ENCODE measurements at places on chromosomes 12 and 14. TPM values are rescaled to one million over a fixed set of nuclear protein-coding genes. Genes with fewer than 3 reads are reported as not detected.

The KRT1 gene
- 3.3 TPM for polyA plus RNA-seq

The TAS2R31 gene
- 0.58 TPM for polyA plus RNA-seq

The CPNE6 gene
- polyA plus RNA-seq, result not detected

The USP44 gene
- 1.7 TPM for polyA plus RNA-seq

The FNTB gene
- polyA plus RNA-seq, result 7.5 TPM

The PARPBP gene
- polyA plus RNA-seq, result 3.3 TPM

The KRT85 gene
- not detected for polyA plus RNA-seq

The DACT1 gene
- 0.07 TPM for polyA plus RNA-seq

The DCP1B gene
- polyA plus RNA-seq, result 29.0 TPM

The P2RX2 gene
- not detected for polyA plus RNA-seq

The AMDHD1 gene
- polyA plus RNA-seq, result not detected

The SLC5A8 gene
- polyA plus RNA-seq, result not detected

The PLA2G1B gene
- polyA plus RNA-seq, result not detected

The RNASE4 gene
- 3.5 TPM for polyA plus RNA-seq

The USP15 gene
- polyA plus RNA-seq, result 213 TPM

The CAPZA3 gene
- not detected for polyA plus RNA-seq

The CDH24 gene
- 0.17 TPM for polyA plus RNA-seq

The DDN gene
- polyA plus RNA-seq, result not detected

The LHX5 gene
- polyA plus RNA-seq, result not detected

The EIF2S3B gene
- 0.20 TPM for polyA plus RNA-seq

The A2ML1 gene
- polyA plus RNA-seq, result not detected

The TAS2R30 gene
- polyA plus RNA-seq, result not detected

The B4GALNT1 gene
- polyA plus RNA-seq, result not detected

The CD69 gene
- polyA plus RNA-seq, result 252 TPM

The WNT1 gene
- polyA plus RNA-seq, result 0.39 TPM

The KRT83 gene
- not detected for polyA plus RNA-seq

The LRTM2 gene
- not detected for polyA plus RNA-seq

The FGF6 gene
- not detected for polyA plus RNA-seq

The ALDH1L2 gene
- not detected for polyA plus RNA-seq

The HVCN1 gene
- 22.1 TPM for polyA plus RNA-seq

The TTC9 gene
- 7.5 TPM for polyA plus RNA-seq

The SERPINA1 gene
- polyA plus RNA-seq, result not detected

The RPL10L gene
- polyA plus RNA-seq, result not detected

The TAS2R7 gene
- polyA plus RNA-seq, result not detected

The SPIC gene
- polyA plus RNA-seq, result not detected

The BEGAIN gene
- 0.29 TPM for polyA plus RNA-seq

The MYRFL gene
- polyA plus RNA-seq, result not detected

The HRK gene
- polyA plus RNA-seq, result not detected

The MANSC4 gene
- polyA plus RNA-seq, result 1.9 TPM

The STAC3 gene
- 0.52 TPM for polyA plus RNA-seq

The GPHB5 gene
- not detected for polyA plus RNA-seq

The AQP5 gene
- not detected for polyA plus RNA-seq

The TAS2R50 gene
- not detected for polyA plus RNA-seq

The CPM gene
- polyA plus RNA-seq, result 2.5 TPM

The ZNF219 gene
- 1.2 TPM for polyA plus RNA-seq

The OR6C2 gene
- not detected for polyA plus RNA-seq

The SERPINA9 gene
- polyA plus RNA-seq, result not detected

The ASCL1 gene
- polyA plus RNA-seq, result not detected

The AQP6 gene
- polyA plus RNA-seq, result not detected

The TUNAR gene
- polyA plus RNA-seq, result not detected

The NANOG gene
- not detected for polyA plus RNA-seq

The TMEM63C gene
- not detected for polyA plus RNA-seq

The PLBD1 gene
- 1.2 TPM for polyA plus RNA-seq

Data from CD4-positive, CD25-positive, alpha-beta regulatory T cell (primary cell).